ENCODE measurements at places on chromosomes 5 and 9.
A peak's percentile ranks its signal among the peaks of the same experiment; 100 is the strongest.

GRCh38 chr5:107325866-107326265 lies 344.9 kb downstream of the EFNA5 start:
- no peak for DNase-seq

GRCh38 chr9:27340285-27340674 lies 43.3 kb upstream of the EQTN start:
- no peak for DNase-seq

DNA sequence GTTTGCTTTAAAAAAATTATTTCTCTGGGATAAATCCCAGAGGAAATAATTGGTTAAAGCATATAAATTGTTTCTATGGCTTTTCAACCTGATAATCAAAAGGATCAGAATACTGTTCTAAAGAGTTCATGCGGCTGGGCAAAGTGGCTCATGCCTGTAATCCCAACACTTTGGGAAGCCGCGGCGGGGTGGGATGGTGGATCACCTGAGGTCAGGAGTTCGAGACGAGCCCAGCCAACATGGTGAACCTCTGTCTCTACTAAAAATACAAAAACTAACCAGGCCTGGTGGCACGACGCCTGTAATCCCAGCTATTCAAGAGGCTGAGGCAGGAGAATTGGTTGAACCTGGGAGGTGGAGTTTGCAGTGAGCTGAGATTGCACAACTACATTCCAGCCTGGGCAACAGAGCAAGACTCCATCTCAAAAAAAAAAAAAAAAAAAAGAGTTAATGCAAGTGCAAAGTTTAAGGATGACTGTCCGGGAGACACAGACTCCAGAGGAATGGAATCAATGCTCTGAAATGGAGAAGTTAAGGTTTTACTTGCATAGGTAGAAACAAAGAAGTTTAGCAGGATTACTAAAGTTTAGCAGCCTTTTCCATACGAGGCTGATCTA lies 16.6 kb upstream of the GRHPR start:
- DNase-seq: no peak

GRCh38 chr9:11158063-11158462 lies 545.3 kb upstream of the PTPRD start:
- DNase-seq: no peak

- DNase-seq: no peak
These were observed 7.9 kb upstream of the MED27 start for GRCh38 chr9:132087438-132088030.

DNA sequence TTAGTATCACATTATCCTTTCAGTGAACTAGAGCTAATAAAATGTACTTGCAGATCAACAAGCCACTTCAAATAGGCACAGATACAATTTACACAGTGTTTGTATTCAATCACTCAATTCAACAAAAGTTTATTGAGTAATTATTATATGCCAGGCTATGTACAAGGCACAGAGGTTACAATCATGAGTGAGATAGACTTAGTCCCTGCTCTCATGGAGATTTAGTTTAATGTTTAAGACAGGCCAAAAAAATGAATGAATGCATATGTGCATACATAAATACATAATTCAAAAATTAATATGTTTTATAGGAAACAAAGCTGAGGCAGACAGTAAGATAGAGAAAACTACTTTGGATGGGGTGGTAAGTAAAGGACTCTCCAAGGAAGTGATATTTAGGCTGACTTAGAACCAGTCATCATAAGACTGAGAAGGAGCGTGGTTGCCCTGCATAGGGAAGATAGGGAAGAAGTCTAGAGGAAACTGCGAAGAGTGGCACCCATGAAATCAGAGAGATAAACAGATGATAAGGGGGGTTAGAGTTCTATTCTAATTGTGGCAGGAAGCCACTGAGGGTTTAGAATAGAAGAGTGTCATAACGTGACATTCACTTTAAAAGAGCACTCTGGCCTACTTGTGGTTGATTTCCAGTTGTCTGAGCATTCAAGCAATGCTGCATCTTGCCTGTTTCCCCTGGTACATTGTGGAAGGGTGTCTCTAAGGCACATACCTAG lies 49.7 kb upstream of the GRAMD2B start:
- no peak for DNase-seq

- DNase-seq: no peak
These were observed 24.1 kb downstream of the CDK5RAP2 start for GRCh38 chr9:120555839-120556238.

DNA sequence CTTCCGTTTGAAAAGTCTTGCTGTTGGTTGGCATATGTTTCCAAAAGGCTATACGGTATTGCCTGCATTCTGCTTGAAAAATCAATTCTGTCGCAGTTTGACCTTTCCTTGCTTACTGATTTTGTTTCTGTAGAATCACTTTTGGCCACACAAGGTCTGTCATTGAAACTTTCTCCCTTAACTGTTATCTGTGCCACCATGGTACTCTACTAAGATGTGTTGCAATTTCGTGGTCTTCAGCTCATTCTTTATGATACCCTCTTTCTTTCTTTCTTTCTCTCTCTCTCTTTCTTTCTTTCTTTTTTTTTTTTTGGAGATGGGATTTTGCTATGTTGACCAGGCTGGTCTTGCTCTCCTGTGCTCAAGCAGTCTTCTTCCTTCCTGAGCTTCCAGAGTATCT lies 4.5 kb downstream of the OSTF1 start:
- no peak for DNase-seq

GRCh38 chr9:4423207-4423610 lies 67.1 kb upstream of the SLC1A1 start:
- DNase-seq: no peak

DNA sequence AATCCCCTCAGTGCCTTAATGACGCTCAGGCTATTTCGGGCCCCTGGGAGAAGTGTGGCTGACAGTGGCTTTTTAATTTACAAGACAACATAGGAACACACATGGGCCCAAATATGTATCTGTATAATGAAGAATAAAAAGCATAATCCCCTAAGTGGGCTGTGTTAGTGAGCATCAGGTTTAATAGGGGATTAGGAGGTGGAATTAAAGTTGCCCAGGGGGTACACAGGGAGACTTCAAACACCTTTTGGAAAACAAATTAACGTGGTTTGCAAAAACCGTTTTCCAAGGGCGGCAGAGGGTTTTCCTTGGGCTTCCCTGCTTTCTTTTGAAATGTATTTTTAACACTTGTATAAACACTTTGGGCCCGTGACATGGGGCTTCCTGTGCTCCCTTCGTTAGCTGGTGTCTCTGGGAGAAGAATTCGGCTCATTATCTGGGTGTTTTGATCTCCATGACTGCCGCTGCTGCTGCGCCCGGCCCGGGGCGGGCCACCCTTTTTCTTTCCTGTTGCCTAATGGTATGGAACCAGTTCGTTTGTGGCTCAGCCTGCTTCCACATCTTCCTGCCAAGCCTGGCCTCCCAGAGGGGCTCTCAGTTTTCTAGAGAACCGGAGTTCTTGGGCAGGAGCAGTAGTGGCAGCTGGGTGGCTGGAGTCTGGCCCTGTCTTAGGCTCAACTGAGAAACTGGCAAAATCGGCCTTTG lies 173.0 kb downstream of the MACROH2A1 start:
- DNase-seq: no peak

DNA sequence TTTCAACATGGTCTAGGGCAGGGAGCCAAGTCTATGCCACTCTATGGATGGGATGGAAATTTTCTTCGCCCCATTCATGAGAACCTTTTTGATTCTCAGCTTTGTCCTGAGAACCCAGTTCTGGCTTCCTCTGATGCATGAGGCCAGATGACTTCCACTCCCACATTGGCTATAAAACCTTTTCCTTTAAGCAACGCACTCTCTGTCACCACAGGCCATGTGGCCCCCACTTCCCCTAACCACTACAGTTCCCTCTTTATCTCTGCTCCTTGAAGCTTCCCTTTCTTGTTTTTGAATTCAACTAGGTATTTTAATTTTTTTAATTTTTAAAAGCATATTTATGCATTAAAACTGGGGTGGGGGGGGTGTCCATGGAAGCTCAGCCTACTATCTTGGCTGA lies 401.3 kb downstream of the ENC1 start:
- DNase-seq: no peak

DNA sequence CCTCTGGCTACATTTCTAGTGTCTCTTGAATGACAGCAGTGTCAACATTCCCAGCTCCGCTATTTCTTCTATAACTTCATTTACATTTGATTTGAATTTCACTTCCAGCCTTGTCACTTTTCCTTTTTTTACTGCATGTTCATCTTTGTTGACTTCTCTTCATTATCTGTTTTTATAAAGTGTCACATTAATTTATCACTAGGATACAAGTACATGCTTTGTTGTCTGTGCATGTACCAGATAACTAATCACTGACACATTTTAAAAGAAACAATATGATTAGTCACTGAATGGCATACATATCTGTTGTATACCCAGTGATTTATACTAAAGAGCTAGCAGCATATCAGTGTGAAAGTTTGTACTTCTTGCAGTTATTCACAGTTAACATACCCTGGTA lies 29.1 kb downstream of the ARSK start:
- no peak for DNase-seq

DNA sequence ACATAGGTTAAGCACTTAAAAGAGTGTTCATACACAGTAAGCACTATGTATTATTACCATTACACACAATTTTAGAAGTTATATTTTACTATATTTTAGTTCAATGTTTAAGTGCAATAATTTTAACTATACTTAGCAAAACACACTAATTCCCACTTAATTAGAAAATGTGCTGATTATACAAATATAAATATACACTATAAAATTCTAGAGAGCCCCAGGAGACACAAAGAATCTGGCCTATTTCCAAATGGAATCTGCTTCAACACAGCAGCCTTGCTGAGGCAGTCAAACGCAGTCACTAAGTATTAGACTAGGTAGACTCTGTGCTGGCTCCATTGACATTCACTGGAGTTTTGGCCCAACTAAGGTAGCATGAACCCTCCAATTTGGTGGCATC lies 160.9 kb downstream of the CETN3 start:
- DNase-seq: no peak

DNA sequence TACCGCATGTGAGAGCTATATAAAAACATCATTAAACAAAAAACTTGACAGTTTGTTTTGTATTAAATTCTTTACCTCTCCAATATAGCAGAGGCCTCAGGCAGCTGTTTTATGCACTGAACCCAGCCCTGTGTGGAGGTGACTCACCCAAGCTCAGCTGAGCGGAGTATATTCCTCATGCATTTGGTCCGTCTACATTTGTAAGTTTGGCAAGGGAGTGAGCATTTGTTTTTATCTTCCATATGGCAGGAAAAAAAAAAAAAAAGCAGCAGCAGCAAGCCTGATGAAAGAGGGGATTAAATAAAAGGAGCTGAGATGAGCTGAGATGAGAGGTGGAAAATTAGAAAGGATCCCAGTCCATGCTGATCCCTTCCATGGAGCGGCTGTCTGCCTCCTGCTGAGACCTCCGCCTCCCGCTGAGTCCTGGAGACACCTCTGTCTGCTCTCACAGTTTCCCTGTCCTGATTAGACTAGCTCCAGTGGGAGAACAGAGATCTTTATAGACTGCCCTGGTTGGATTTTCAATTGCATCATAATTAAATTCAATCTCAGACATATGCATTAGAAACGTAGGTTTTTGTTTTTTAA lies 112.0 kb upstream of the CTNND2 start:
- no peak for DNase-seq

GRCh38 chr5:132754111-132754510 lies 6.9 kb downstream of the CCNI2 start:
- peak; percentile 38 for DNase-seq

GRCh38 chr5:111299067-111299481 lies 74.9 kb downstream of the CAMK4 start:
- DNase-seq: no peak

GRCh38 chr5:171397190-171397589 lies 9.5 kb downstream of the NPM1 start:
- DNase-seq: no peak

GRCh38 chr5:79183617-79184016 lies 52.3 kb upstream of the JMY start:
- DNase-seq: no peak

GRCh38 chr9:14989811-14990210 lies 79.6 kb upstream of the FREM1 start:
- DNase-seq: no peak

DNA sequence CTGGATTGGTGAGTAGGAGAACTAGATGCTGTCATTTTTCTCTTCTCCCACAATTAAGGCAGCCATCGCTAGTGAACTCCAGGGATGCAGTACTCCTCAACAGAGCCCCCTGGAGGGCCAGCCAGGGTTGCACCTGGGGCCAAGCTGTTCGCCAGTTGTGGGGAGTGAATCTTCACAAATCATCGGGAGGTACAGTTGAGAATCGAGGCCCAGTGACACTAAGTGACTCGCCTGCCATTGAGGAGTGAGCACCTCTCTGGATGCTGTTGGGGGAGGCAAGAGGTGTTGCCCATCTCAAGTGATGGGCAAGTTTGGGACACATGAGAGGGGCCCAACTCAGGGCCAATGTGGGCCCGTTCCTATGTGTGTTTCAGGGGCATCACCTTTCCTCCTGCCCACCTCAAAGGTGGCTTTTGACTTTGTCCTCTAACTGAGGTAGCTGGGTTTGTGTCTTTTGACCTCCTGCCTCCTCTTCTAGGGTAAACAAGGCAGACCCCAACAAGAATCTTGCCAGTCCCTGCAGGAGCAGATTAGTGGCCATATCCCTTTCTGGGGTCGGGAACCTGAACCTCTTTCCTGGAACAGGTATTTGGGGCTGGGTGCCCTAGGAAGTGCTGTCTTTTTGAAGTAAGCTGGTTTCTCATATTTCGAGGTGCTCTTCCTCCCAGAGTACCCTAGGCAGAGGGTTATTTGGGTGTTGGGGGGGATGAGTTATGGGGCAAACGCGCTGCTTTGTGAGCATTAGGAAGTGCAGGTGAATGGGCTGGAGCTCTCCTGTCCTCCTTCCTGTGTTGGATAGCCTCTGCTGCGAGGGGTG lies 181.2 kb downstream of the MACROH2A1 start:
- DNase-seq: peak; percentile 52

DNA sequence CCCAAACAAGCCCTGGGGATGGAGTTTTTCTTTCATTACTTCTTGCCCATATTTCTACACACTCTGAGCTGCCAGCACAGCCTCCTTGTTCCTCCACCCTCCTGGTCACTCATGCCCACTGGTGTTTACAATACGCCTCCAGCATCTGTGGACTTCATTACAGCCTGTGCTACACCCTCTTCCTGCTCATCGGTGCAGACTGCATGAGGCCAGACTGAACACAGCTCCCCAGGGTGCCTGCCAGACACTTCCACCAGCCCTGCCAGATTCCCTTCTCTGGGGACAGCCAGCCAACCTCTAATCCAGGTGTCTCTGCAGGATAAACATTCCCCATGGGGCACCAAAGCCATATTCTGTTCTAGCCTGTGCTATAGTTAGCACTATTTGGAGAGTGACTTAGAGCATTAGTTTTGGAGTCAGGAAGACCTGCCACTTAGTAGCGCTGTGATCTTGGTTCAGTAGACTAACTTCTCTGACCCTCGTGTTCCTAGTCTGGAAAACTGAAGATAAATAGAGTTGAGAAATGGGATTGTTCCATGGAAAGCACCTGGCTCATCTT lies 163.8 kb upstream of the KLF4 start:
- DNase-seq: no peak

- DNase-seq: no peak
These were observed 209.5 kb downstream of the GNA14 start for GRCh38 chr9:77438653-77439052.

GRCh38 chr5:148939676-148940075 lies 113.3 kb downstream of the ADRB2 start:
- no peak for DNase-seq
